ENCODE measurements at places on chromosomes 12 and 14.

GRCh38 chr12:69097619-69098368, 141.6 kb upstream of the CPSF6 start:
- DNase-seq, result no peak

- DNase-seq, result no peak
Observed at GRCh38 chr14:101736585-101736984, 24.9 kb upstream of the PPP2R5C start.

DNA sequence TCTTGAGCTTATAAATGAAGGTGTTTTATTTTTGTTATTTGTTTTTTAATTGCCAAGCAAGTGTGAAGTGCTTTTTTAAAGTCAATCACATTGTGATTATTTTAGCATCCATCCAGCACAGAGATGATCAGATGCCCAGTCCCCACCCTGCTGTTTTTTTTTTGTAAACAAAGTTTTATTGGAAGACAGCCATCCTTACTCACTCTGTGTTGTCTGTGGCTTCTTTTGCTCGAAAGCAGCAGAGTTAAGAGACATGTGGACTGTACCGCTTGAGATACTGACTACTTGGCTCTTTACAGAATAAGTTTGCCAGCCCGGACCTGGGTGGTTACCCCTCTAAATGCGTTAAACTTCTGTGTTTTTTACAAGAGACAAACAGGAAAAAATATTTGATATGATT, 30.9 kb upstream of the AMN start:
- DNase-seq, result no peak

DNA sequence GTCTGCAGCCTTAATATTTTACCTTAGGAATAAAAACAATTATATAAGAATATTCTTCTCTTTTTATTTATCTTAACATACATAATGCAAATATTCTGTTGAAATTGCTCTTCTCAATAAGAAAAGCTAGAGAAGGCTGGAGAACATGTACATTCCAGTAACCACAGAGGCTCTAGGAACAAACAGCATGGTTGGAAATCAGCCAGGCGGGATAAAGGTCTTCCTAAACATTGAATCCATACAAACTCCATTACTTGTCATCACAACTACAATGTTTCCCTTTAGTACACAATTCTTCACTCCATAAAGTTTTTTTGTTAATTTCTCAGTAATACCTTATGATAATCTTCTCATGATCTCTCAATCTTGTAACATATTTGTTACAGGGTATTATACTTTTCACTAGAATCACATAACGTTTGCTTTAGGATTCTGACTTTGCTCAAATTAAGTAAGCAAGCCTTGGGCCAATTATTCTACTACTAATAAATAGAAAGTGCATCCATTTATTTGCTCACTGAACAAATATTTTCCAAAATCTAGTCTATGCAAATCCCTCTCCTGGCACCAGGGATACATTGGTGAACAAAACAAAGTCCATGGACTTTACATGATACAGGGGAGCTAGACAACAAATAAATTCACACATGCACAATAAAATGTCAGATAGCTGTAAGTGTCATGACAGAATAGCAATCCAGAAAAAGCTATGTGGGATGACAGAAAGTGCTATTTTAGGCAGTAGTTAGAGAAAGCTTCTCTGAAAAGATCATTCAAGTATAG, 237.5 kb upstream of the TMTC1 start:
- DNase-seq, result no peak

DNA sequence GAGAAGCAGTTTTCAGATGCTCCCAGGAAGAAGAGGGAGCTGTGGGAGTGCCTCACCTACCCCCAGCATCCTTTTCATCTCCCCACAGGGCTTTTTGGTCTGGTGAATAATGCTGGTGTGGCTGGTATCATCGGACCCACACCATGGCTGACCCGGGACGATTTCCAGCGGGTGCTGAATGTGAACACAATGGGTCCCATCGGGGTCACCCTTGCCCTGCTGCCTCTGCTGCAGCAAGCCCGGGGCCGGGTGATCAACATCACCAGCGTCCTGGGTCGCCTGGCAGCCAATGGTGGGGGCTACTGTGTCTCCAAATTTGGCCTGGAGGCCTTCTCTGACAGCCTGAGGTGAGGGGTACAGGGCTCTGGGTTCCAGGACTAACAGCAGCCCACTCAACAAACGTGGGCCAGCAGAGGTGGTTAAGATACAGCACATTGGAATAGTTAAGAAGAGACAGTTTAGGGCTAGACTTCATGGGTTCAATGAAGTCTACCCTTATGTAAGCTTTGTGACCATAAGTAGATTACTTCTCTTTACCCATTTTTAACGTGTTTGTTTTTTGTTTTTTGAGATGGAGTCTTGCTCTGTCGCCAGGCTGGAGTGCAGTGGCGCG, 1.5 kb downstream of the RDH5 start:
- no peak for DNase-seq

- DNase-seq, result no peak
Observed at GRCh38 chr12:89988188-89988915, 279.7 kb upstream of the ATP2B1 start.

- DNase-seq, result no peak
Observed at GRCh38 chr12:19220205-19220604, 90.7 kb downstream of the PLEKHA5 start.

DNA sequence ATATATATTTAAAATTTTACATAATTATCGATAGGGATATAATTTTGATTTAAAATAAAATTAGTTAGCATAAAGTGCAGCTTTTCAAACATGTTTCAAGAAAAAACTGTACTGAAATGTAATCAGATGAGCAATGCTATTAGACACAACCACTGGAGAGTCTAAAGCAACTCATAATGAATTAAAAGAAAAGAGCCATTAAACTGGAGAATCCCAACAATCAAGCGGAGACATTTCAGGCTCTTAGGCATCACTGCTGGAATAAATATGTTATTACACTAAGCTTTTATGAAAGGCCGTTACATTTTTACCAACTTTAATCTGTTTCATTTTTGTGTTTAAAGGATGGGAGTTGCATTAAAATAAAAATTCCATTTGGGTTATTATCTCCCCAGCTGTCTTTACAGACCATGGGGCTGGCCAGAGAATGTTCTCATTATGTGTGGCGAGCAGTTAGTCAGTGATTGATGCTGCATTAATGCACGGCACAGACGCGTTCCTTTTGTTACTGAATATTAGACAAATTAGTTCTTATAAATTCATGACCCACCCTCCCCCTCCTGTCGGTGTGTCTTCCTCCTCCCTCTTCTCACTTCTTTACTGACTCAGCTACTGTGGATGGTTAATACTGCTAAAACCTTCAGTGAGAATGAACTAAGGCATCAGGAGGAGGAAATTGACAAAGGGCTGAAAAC, 156.8 kb downstream of the PDZRN4 start:
- no peak for DNase-seq

- DNase-seq, result peak; percentile 30
Observed at GRCh38 chr12:122834921-122835749, at the start of gene HIP1R. Gene HIP1R (plus strand): TSS chr12:122835457. CDS start chr12:122835551, 94 bp downstream.

- no peak for DNase-seq
Observed at GRCh38 chr12:30016540-30017055, 232.9 kb upstream of the TMTC1 start.

GRCh38 chr12:120581998-120582397, 796 bp upstream of the POP5 start:
- DNase-seq, result no peak

DNA sequence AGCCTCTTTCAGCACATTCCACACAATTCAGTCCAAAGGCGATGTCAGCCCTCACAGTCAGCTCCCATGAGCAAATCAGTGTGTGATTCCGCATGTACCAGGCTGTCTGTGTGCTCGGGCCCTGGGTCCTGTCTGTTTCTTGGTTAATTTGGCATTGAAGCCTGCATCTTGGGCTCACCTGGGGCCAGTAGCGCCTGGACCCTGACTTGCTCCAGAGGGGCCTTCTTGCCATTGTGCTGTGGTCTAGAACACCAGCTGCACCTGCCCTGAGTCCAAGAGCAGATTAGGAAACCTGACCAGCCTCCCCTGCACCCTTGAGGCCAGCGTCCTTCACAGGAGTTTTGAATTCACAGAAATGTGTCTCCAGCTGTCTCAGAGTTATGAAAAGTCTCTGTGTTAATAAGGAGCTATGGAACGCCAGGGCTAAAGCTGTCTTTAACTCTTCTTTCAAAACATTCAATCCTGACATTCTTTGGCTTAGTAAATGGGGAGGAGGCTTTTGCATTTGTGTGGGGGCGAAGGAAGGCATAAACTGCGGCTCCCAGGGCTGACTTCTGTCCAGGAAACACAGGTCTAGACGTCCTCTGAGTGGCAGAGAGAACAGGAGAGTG, 102.2 kb downstream of the ARF6 start:
- no peak for DNase-seq

- no peak for DNase-seq
Observed at GRCh38 chr12:80441921-80442320, 2.1 kb upstream of the PTPRQ start.

GRCh38 chr12:131975228-131975627, 25.5 kb downstream of the EP400 start:
- no peak for DNase-seq

DNA sequence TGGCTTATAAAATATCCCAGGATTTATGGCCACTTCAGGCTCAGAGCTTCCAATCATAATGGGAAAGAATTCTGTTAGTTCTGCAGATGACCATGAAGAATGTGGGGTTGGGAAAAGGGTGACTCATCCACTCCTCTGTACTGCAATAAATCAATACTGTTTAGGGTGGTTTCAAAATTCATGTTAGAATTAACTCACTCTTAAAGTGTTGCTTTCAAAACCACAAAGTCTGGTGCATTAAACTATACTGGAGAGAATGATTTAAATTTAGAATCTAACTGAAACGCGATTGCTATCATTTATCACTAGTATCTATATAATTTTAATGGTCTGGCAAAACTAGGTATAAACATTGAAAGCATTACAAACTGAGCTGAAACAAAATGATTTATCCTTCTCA, 798 bp downstream of the CCDC198 start:
- no peak for DNase-seq

- no peak for DNase-seq
Observed at GRCh38 chr12:115335594-115335993, 651.6 kb upstream of the TBX3 start.

GRCh38 chr14:70707138-70708038, 65.7 kb downstream of the TTC9 start:
- DNase-seq, result no peak

DNA sequence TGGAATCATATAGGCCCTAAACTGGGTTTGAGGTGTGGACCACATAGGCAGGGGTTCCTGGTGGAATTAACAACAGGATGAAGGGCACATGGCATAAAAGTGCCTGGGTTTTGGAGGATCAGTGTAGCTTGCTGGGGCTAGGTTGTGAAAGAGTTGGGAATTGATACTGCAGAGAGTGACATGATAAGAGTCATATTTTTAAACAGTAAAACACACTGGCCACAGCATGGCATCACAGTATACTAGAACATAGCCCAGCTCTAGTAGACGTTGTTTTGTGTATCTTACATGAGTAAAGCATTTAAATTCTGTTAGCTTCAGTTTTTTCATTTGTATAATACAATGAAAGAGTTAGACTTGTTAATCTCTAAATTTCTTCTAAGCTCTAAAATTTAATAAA, 102.0 kb downstream of the POLR3B start:
- DNase-seq, result no peak

- no peak for DNase-seq
Observed at GRCh38 chr14:92426237-92426636, 87.3 kb upstream of the RIN3 start.

DNA sequence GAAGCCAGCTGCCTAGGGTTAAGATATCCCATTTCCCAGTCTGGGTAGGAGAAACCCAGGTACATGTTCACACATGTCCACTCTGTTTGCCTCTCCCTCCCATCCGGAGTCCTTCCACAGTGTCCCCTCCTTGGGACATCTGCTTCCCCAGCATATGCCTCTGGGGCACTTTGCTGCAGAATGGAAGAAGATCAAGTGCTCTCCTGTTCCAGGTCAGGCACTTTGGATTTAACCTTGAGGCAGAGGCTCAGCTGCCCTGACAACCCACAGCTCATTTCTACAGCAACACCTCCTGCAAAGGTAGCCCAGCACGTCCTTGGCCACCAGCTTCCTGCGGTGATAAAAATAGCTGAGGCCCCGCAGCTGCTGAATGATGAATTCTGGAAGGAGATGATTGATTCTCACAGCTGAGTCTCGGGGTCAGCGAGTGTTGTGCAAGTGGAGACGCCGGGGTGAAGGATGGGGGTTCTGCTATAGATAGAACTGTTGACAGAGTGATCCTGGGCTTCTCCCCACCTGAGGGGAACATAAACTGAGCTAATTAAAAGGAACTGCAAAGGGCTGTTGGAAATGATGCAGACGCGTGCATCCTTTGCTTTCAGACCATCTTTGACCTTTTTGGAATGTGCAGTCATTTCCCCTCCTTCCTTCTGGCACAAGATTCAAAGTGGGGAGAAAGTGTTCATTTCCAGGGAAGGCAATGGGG, 145.0 kb downstream of the SLC38A6 start:
- no peak for DNase-seq

DNA sequence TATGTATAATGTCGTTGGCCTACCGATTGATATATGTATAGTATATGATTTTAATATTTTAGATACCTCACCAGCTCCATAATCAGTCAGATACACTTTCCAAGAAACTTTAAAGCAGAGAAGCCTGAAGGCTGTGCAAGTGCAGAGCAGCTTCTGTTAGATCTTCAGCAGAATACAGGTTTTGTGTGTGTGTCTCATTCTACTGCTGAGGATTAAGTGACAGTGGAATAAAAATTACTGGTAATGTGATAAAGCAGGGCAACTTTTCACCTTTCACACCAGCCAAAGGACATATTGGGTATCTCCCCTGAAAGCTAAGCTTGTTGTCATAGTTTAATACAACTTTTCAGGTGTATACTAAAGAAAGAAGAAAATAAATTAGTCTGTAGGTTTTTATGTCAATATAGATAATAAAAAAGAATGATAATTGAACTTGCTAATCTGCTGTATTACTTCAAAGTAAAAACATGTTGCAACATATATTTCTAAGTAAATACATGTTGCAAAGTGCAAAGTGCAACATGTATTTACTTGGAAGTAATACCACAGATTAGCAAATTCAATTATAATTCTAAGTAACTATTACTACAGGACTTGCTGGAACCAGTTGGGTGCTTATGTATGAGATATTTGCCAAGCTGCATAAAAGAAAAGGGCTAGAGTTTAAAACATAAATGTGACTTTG, 128.3 kb downstream of the SLC16A7 start:
- DNase-seq, result no peak

- DNase-seq, result no peak
Observed at GRCh38 chr12:74170645-74171477, 366.8 kb upstream of the ATXN7L3B start.

GRCh38 chr12:59700153-59700450, 104.3 kb downstream of the SLC16A7 start:
- no peak for DNase-seq

DNA sequence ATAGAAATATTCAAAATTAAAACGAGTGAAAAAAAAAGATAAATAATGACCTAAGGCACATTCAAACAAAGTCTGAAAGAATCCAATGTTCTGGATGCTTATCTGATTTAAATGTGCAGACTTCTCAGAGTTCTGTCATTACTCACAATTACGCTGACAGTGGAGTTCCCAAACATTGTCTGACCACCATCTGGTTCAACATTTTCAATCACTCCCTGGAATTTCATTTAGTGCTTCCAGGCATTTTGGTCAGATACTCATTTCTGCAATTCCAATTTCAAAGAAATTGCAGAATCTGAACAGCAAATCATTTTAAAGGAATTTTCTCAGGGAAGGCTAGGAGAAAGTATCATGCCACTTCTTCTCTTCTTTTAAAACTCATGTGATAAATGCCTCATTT, 398.2 kb upstream of the PDE3A start:
- no peak for DNase-seq
